ENCODE measurements at places on chromosomes 3 and 15.

DNA sequence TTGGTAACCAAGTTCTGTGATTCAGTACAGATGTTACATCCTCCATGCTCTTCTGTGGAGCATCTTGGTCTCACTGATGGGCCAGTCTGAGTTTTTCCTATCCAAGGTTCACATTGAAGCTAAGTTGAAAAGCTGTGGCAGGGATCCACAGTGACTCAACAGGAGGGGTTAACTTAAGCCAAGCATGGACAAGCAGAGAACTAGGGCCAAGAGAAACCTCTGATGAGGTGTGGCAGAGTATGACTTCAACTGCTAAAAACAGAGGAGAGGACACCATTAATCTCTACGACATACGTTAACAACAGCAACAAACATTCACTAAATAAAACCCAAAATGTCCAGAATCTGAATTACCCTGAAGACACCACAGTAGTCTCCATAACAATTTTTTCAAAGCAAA is 268.1 kb upstream of the UBE2E2 start:
- DNase-seq: no peak

- no peak for DNase-seq
Observed at GRCh38 chr15:51223771-51224229, 114.6 kb downstream of the CYP19A1 start.

GRCh38 chr3:127417709-127418559 is 130.1 kb upstream of the PRR20G start:
- no peak for DNase-seq

DNA sequence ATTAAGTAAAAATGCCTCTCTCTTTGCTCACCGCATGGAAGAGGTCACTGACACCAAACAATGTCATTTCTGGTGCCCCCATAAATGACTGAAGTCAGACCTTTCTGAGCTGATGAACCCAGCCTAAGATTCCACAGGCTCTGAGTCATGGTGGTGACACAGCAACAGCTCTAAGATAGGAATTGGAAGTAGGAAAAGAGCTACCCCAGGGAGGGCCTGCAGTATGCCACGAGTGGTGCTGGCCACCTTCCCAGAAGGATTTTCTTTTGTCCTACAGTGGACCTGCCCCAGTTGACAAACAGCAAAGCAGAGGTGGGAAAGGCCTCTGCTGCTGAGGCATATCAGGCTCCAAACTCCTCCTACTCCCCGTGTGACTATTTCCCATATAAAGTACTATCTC is 208.1 kb downstream of the MINAR1 start:
- DNase-seq: peak; percentile 52

- peak; percentile 87 for DNase-seq
Observed at GRCh38 chr3:144085964-144086363, 114.3 kb downstream of the DIPK2A start.

- DNase-seq: no peak
Observed at GRCh38 chr3:122475316-122475715, 39.4 kb downstream of the KPNA1 start.

DNA sequence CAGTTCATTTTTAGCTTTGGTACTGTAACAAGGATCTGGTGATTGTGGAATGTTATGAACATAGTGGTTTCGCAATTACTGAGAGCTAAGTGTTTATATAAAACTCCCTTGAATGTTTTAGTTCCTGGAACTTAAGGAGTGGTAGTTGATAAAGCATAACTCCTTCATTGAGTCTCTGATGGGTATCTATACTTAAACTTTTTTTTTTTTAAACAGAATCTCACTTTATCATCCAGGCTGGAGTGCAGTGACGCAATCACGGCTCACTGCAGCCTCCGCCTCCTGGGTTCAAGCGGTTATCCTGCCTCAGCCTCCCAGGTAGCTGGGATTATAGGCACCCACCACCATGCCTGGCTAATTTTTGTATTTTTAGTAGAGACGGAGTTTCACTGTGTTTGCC is 11.3 kb downstream of the PRKCI start:
- peak; percentile 51 for DNase-seq

DNA sequence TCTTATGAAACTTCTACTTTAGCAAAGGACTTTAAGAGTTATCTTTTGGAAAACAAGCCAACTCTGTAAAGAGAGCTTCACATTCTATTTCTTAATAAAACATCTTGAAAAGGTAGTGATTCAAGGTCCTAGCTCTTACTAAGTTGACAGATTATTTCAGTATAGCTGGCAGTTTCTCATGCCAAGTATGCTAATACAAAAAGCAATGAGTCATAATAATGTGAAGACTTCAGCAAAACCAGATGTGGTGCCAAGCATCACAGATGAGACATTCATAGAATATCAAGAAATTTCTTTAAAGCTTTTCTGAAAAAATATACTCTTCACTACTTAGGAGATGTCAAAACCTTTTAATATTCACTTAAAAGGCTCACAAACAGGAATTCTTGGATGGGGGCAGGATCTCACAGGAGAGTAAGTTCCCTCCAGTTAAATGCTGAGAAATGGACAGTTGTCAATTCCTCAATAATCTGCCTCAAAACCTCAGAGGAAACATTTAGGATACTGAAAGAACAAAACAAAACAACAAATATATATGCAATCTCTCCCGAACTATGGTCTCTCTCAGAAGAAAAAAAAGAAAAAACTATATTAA is 45.6 kb downstream of the DCBLD2 start:
- DNase-seq: peak; percentile 73

GRCh38 chr3:150890295-150890694 is 14.9 kb downstream of the MINDY4B start:
- DNase-seq: no peak

GRCh38 chr15:75201616-75202250 is at the start of gene C15orf39:
C15orf39 (plus strand) TSS chr15:75201882; CDS start chr15:75206049, 4,167 bp downstream.
- DNase-seq: no peak

DNA sequence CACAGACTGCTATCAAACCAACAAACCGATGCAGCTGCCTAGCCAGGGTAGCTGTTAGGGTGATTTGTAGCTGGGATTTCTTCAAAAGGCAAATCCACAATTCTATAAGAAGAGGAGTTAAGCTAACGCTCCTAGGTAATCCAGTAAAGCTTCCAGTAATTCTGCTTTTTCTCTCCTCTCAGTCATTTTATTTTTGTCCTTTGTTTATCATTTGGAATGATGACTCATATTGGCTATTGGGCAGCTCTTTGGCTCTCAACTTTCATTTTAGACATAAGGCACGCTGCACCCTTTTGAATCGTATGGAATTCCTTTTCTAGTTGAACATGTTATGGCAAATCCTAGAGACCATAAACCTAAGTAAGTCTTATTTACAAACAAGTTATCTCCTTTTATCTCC is 53.2 kb upstream of the PPARG start:
- no peak for DNase-seq

- DNase-seq: peak; percentile 79
Observed at GRCh38 chr3:38986901-38987300, 64.8 kb downstream of the SCN11A start.

DNA sequence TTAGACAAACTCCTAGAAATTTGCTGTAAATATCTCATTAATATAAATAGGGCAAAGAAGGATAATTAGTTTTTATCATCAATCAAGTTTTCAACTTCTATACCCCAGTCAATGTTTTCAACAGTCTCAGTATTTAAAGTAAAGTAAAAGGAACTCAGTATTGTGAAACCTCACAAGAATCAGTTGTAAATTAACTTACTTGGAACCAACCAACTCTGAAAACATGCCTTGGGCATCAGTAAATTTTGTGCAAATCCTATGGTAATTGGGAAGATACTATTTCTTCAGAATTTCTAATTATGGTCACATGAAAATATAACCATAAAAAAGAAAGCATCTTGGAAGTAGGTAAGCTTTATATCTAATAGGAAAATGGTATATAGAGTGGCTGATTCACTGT is 1139.0 kb downstream of the TUSC7 start:
- no peak for DNase-seq

GRCh38 chr15:101029971-101030661 is 111.0 kb downstream of the LRRK1 start:
- no peak for DNase-seq

DNA sequence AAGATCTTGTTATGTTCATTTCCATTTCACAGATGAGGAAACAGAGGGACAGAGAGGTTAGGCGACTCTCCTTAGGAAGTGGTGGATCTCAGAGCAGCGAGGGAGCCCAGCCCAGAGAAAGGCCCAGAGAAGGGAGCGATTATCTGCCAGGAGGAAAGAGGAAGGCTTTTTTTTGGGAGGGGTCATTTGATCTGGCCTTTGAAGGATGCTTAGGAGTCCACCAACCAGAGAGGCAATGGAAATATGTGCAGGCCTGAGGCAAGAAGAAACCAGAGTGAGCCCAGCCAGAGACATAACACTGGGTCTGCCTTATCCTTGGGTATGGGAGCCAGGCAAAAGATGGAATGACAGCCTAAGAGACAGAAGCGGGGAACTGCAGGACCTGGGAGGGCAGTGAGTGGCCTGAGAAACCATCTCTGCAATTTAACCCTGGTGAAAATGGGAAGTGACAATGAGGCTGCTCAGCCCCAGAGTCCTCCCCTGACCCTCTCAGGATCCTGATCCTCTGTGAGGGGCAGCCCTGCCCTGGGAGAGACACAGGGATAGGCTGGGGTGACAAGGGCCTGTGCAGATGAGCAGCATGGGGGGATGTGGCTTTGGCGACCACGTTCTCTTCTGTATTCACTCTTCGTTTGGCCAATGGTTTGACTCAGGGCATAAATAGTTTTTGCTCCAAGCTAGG is 163.2 kb downstream of the WNT7A start:
- no peak for DNase-seq
